Common myeloid progenitor, CD34-positive (primary cell): ENCODE measurements at places on chromosomes 1 and 21.

DNA sequence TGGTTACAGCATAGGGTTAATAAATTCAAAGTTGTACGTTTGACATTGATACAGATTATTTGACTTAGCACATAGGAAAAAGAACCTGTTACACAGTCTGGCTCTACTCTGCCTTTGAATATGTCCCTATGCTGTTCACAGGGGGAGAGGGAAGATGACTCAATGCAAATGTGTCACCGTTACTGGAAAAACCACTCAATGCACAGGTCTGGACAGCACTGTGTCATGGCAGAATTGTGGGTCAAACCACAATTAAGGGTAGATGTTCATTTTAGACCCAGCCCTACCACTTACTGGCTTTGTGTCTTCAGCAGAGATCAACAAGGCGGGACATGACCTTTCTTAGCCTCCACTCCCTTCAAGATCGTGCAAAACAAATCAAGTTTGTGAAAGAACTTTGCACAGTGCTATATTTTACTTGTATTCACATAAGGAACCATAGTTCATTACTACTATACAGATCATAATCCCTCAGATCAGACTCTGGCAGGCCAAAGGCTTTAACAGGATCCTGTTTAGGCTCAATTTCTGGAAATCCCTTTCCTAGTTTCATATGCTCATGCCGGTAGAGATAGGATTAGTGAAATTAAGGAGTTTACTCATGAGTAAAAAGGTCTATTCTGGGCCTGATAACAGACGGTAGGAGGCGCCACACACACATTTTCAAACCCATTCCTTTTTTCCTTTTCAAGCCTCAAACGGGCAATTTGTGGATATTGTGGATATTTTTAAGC, 22.1 kb downstream of the EIF2D start:
- no peak for DNase-seq

DNA sequence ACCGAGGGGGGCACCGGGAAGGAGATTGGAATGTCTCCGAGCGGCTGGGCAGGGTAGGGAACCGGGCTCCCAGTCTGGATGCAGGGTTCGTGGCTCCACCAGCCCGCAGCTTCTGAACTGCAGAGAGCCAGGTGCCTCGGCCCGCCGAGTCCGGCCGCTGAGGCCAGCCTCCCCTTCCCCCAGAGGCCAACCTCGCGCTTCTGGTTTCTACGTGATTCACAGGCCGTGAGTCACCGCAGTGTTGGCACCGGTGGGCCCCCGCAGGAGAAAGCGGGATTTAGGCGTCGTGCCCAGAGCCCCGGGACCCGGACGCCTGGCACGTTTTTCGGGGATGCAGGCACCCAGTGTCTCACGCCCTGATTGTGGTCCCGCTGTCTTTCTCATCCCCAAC, 458 bp downstream of the CRABP2 start:
- DNase-seq = no peak

DNA sequence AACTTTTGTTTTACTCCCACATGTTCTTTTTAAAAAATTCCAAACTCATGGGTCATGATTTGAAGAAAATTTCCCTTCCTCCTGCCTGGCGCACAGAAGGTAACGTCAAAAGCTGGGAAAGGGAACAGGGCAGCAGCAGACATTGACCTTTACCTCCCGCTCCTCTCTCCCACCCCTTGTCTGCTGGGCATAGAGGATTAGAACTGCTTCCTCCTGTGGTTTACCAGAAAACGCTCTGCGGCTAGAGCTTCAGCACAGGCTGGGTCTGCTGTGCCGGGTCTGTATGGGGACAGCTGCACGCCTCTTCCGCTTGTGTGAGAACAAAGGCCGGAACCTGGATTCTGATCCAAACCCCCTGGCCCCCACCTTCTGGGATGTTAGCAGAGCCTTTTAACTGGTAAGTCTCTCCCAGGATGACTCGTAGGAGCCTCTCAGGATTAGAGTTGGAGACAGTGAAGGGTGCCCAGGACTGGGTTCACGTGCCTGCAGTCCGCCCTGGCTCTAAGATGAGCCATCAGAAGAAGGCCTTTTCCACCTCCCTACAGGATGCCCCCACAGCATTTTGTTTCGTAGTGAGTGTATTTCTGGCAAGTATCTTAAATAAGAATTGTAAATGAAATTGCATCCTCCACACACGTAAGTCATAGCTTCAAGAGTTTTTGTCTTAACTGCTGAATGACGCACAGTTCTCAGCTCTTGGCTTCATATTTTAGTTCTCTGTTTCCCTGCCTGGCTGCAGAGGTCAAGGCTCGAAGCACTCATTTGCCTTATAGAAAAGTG, 5.2 kb downstream of the H6PD start:
- peak; percentile 83 for DNase-seq

DNA sequence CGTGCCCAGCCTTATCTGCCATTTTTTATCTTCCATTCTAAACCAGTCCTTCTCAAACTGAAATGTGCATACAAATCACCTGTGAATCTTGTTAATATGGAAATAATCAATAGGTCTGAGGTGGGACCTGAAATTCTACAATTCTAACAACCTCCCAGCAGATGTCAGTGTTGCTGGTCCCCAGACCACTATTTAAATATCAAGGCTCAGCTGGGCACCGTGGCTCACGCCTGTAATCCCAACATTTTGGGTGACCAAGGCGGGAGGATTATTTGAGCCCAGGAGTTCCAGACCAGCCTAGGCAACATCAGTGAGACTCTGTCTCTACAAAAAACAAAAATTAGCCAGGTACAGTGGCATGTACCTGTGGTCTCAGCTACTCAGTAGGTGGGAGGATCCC, 4.1 kb downstream of the UQCRHL start:
- peak; percentile 47 for DNase-seq

- peak; percentile 27 for DNase-seq
Observed at GRCh38 chr1:50060279-50060678, 36.5 kb upstream of the AGBL4 start.

DNA sequence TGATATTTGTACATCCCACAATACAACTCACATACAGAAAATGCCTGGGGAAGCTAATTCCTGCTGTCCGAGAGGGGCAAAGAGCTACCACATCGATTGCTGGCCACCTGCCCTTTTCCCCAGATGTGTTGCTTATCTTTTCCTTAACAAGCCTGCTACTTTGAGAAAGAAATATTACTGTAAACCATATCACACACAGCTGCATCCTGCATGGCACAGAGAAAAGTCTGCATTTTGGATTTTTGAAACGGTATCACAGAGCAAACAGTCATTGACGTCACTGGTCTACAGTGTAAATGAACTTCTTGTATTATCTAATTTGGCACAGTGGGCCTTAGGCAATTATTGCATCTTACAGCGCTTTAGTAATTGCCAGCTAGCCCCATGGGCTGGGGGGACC, 164.7 kb downstream of the CLIC6 start:
- DNase-seq = peak; percentile 40

DNA sequence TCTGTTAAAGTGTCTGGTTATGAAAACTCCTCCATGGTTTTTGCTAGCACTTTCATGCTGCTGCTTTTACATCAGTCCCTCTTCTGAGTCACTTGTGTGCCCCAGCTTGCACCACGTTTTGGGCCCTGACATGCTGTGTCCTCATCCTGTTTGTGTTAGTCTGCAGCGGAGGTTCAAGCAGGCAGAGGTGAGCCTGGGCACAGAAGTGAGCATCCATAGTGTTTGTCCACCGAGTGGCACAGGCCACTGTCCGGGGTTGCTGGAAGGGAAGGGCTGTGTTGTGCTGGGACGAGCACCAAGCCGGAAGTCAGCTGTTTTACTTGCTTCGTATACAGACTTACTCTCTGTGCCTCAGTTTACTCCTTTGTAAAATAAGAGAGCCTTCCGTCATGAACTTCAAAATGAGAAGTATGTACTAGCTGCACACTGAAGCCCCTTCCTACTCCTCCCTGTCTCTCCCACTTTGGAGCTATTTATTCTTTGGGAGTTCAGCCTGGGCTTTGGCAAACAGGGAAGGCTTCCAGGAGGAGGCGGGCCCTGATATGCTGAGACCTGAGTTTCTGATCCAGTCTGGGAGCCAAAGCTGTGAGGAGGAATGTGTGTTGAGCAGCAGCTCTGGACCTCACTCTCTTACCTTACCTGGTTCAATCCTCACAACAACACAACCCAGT, 10.7 kb upstream of the LAPTM5 start:
- no peak for DNase-seq

DNA sequence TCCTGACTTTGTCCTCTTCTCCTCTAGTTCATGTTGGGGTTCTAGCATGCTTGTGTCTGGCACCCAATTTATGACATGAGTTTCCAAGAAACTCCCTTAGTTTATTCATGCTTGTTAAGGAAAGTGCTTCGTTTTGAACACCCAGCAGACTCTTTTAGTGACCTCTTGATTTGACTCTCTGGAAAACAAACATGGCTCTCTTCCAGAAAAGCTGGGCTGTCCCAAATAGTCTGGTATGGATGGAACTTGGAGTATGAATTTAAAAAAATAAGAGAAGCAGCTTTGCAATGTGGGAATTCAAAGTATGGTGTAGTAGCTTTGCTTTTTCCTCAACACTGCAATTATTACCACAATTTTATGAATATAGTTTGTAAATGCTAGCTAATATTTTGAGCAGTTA, 143.4 kb upstream of the C8B start:
- DNase-seq = no peak

GRCh38 chr1:117579221-117579906, 26.5 kb upstream of the TENT5C start:
- no peak for DNase-seq

DNA sequence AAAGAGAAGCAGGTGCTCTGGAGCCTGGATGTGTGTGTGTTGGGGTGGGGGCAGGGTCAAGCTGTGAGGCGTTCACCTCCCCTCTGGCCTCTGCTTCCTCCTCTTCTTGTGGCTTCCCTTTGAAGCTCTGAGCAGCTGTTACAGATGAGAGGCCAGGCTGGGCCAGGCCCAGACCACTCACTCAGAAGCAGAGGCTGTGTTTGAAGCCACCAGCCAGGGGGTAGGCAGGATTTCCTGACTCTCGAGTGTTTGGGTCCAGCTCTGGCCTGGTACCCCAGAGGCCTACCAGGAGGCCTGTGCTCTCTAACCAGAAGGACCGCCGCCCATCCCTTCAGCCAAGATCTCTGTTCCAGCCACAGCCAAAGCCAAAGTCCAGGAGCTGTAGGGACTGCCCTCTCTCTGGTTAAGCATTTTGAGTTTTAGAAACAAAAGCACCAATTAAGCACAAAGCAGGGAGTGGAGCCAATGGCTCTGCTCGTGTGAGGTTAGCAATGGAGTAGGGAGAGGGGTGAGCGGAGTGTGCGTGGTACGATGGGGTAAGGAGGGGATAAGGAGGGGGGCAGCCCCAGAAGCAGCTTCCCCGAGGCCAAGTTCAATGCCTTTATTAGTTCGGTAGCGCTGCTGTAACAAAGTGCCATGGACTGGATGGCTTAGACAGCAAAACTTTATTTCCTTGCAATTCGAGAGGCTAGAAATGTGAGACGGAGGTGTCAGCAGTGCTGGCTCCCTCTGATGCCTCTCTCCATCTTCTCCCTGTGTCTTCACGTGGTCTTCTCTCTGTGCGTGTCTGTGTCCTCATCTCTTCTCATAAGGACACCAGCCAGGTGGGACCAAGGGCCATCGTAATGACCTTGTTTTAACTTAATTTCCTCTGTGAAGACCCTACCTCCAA, 20.5 kb downstream of the RCSD1 start:
- DNase-seq = no peak

DNA sequence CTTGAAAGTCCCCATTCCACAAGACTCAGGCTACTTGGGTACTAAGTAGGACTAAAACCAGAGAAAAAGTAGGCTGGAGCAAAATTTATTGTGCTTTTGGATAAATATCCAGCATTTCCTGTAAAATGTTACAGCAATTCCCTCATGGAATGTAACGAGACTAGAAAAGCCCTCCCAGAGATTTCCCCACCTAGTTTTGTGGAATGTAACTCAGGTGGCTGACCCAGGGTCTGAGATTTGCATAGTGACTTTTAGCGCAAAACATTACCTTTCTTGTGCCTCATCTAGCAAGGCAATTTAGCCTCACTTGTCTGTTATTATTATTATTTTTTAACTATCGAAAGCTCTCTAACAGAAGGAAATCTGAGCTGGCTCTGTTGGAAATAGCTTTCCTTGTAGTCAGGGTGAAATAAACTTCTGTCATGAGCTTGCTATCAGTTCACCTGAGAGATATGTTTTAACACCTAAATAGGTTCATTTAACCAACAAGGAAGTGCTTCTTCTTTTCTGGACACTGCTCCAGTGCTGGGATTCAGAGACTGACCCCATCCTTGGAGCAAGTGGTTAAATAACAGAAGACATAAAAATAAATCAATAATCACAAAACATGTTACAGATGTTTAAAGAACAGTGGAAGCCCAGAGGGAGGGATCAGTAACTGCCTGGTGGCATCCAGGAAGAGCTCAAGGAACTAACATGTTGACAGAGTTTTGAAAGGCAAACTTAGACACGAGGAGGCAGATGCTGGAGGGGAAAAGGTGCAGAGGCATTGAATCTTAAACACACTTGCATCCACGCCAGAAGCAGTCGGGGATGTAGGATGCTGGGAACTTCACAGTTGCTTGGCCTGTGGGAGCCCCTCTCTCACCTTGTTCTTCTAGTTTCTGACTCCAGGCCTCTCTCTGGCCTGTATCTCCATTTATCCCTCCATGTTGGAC, 68.3 kb upstream of the RHOU start:
- no peak for DNase-seq

DNA sequence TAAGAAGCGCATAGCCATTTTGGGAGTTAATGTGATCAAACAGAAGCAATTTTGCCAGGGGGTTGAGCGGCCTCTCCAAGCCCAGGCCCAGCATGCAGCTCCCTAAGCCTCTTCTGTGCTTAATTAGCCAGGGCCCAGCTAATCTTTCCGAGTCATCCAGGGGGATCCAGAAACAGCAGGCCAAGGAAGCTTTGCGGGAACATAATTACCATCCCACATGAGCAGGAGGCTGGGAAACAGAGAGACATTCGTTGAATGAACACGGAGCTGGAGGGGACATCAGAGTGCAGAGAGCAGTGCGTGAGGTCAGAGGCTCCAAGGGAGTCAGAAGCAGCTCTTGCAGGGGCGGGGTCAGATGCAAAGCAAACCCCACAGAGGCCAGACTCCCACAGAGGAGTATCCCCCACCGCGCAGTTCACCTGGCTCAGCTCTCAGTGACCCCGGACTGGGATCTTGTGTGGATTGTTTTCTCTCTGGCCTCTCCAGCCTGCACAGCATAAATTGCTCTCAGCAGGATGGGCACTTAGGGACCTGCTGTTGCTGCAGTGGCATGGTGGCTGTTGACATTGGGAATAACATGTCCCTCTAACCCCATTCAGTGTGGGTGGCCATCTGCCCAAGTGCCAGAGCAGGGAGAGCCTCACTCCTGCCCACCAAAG, 657.4 kb downstream of the AJAP1 start:
- DNase-seq = no peak

DNA sequence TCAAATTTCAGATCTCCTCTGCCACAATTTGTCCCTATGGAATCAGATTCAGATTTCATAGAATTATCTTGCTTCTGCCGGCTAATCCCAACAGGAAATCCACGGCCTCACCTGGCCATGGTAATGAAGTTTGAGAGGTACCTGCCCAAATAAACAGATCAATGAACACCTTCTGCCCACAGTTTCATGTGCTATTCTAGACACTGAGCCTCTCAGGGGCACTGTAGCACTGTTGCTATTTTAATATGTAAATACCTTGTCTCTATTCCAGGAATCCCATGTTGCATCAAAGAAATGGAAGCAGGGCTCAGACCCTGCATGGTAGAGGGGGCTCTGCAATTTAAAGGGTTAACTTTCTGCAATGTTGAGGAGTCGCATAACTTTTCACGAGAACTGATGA, 593.1 kb downstream of the PTBP2 start:
- DNase-seq = no peak
